Activated naive CD4-positive, alpha-beta T cell treated with anti-CD3 and anti-CD28 coated beads for 36 hours (primary cell): ENCODE measurements at places on chromosomes 7 and 10.

- H3K27me3 ChIP-seq: peaks cover 50% of the 10 kb centered on the region
- H3K27ac ChIP-seq: no peak overlapping the region
- H3K4me3 ChIP-seq: peak overlapping the region; percentile 80
- peaks cover 11% of the 10 kb centered on the region for H3K4me1 ChIP-seq
- DNase-seq: peak; percentile 75
- no peaks in the 10 kb centered on the region for H3K36me3 ChIP-seq
These were observed 8.7 kb upstream of the BAMBI start for GRCh38 chr10:28668363-28669226.

DNA sequence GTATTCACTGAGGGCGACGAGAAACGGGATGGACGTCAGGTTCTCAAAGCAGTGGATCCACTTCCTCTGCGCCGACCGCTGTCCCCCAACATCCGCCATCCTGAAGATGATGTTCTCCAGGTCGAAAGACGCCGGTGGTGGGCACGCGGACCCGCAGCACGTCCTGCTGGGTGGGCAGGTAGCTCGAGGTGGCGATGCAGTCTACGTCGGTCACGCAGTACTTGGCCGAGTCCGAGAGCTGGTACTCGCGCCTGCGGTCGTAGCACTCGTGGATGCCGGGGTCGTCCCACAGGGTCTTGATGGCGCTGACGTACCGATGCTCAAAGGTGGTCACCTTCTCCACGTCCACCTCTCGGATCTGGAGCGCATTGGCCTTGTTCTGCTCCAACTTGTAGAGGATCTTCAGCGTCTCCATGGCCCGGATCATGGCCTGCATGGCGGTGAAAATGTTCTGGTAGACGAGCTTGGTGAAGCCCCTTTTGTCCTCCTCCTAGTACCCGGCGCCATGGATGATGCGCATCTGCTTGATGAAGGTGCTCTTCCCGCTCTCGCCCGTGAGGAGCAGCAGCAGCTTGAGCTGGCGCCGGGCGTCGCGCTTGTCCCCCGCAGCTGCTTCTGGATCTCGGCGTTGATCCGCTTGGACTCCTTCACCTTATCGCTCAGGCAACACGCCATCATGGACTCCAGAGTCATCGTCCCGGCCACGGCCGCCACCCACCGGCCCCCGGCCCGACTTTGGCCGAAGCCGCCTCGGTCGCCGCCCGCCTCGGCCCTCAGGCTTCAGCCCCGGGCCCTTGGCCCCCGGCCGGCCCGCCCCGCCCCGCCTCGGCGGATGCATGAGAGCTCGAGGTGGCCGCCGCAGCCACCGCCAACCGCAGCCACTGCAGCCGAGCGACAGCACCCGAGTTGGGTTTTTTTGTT, 122.9 kb upstream of the KCTD7 start:
- peak; percentile 38 for DNase-seq
- H3K27ac ChIP-seq: no peak overlapping the region
- H3K36me3 ChIP-seq: no peaks in the 10 kb centered on the region
- peaks cover 3% of the 10 kb centered on the region for H3K27me3 ChIP-seq
- H3K4me3 ChIP-seq: peak overlapping the region; percentile 51

DNA sequence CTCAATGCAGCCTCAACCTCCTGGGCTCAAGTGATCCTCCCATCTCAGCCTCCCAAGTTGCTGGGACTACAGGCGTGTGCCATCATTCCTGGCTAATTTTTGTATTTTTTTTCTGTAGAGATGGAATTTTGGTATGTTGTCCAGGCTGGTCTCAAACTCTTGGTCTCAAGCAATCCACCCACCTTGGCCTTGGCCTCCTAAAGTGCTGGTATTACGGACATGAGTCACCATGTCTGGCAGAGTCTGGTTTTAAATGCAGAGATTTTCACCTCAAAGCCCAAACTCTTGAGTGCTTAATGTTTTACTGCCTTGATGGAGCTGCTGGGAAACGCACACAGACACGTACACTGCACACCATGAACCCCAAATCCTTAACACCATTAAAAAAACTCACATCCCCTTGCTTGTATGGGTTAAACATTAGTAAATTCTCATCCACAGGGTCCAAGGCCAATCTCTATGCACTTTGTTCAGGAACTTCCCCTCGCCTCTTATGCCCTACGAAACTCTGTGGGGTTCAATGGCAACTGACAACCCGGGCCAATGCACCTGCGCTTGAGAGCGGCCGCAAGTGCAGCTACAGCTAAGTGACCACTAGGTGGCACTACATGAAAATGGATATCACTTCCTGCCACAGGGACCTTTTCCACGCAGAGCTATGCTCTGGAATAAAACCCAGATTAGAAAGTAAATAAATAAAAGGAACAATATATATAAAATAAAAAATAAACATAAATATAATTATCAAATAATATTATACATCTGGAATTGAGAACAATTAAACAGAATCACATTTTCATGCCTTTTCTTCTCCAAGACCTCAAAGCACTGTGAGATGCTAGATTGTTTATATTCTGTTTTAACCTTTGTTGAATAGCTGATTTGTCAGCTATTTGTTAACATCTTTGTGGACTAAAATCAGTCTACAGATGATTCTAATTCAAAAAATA, 66.9 kb upstream of the AFAP1L2 start:
- peak; percentile 79 for DNase-seq
- H3K36me3 ChIP-seq: peaks cover 7% of the 10 kb centered on the region
- H3K4me1 ChIP-seq: peaks cover 22% of the 10 kb centered on the region

- H3K27me3 ChIP-seq: no peaks in the 10 kb centered on the region
- DNase-seq: no peak
- H3K4me3 ChIP-seq: no peak overlapping the region
- no peaks in the 10 kb centered on the region for H3K36me3 ChIP-seq
These were observed 50.9 kb downstream of the ADCY1 start for GRCh38 chr7:45625067-45625466.

GRCh38 chr7:77454802-77455201, 38.7 kb upstream of the GSAP start:
- H3K27ac ChIP-seq: no peak overlapping the region
- H3K4me3 ChIP-seq: no peak overlapping the region
- H3K36me3 ChIP-seq: no peaks in the 10 kb centered on the region
- no peaks in the 10 kb centered on the region for H3K4me1 ChIP-seq
- no peaks in the 10 kb centered on the region for H3K27me3 ChIP-seq
- DNase-seq: no peak

- H3K36me3 ChIP-seq: no peaks in the 10 kb centered on the region
- H3K4me3 ChIP-seq: no peak overlapping the region
- no peak overlapping the region for H3K27ac ChIP-seq
- H3K4me1 ChIP-seq: no peaks in the 10 kb centered on the region
These were observed 74.9 kb downstream of the ADCYAP1R1 start for GRCh38 chr7:31126976-31127375.
